ENCODE measurements at places on chromosomes 11 and 22.

- no peak for DNase-seq
Measured at GRCh38 chr22:38881997-38882879, 10.2 kb upstream of the CBX6 start.

DNA sequence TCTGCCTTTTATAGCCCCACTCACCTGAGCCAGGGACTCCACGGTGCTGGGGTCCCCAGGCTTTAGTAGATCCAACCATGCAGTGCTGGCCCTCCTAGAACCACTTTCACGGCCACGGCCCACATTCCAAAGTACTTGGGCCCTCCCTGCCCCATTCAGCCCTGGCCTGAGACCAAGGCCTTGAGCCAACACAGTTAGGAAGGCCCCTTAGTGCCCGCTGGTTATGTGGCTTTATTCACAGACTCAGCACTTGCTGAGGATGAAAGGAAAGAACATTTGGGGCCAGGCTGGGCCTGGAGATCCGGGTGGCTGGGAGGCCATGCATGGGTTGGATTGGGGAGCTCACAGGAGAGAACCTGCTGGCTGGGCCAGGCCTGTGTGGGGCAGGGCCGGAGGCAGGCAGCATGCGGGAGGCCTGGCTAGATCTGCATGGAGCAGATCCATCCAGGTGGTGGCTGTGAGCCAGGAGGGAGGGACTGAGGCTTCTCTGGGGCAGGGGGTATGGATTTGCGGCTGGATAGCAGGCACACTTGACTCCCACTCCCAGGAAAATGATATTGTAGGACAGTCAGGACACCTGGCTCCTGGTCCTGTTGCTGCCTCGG is 12.6 kb downstream of the CHRM1 start:
- no peak for DNase-seq

GRCh38 chr11:26043665-26044064 is 288.3 kb upstream of the ANO3 start:
- DNase-seq: no peak

GRCh38 chr22:45499746-45500145 is 2.9 kb upstream of the FBLN1 start:
- no peak for DNase-seq

DNA sequence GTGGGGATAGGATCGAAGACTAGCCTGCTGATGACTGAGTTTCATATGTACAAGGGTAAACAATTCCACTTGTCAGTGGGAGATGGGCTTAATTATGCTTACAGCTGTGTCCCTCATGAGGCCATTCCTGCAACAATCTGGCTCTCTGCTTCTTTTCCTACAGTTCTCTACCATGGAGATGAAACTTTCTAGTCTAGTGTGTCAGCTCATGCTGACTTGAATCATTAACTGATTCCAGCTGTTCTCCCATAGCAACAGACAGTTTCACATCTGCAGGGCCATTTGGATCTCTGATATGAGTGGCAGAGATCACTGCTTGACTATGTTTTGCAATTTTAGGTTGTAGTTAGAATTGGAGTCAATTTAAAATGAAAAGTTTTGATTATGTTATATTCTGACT is 1251.7 kb upstream of the RAG2 start:
- no peak for DNase-seq

DNA sequence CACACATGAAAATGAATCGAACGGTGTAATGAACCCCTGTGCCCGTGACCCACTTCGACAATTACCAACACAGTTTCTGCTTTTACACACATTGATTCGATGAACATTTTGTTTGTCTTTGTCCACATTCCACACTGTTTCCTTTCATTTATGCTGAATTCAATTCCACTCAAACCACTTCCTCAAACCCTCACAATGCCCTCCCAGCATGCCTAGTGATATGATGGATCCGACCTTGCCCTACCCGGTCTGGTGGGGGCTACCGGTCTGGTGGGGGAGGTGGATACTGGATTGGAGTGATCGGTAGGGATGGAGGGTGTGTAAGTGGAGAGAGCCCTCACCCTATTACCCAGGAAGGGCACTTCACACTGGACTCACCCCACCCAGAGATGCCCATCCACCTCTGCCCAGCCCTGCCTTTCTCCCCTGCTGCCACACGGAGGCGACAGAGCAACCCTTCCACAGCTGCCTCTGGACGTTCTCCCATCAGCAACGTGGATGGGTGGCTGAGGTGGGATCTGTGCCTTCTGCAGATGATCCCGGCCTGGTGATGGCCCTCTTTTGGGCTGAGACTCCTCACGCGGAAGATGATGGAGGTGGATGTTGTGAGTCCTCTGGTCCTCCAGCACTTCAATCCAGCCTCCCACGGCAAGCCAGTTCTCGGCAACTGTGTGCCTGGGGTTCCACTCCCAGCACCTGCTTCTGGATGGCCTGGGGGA is 33.0 kb upstream of the P2RY2 start:
- peak; percentile 66 for DNase-seq

DNA sequence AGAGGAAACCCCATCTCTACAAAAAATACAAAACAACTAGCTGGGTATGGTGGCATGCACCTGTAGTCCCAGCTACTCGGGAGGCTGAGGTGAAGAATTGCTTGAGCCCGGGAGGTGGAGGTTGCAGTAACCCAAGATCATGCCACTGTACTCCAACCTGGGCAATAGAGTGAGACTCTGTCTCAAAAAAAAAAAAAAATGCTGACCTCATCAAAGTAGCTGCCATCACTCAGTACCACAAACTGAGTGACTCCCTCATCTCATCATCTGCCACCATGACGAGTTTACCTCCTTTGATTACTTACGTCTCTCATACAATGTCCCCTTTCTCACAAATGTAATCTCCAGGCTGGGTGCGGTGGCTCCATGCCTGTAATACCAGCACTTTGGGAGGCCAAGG is 117.2 kb upstream of the CLPB start:
- no peak for DNase-seq

GRCh38 chr11:17012179-17012578 is 2.0 kb downstream of the PLEKHA7 start:
- no peak for DNase-seq

DNA sequence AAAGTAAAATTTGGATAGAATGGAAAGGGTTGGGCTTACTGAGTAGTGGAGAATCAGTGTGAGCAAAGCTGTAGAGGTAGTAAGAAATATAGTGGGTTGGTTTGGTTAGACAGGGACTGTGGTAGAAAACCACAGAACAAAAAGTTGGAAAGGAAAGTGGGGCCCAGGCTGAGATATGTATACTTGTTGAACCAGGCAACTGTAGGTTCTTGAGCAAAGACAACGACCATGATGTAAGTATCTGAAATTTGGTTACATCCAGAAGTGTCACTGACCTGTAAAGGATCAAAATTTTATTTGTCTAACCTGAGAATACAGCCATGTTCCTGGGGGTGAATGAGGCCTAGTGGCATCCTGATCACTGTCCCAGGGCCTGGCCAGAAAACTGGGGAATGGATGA is 114.1 kb downstream of the STIM1 start:
- no peak for DNase-seq

DNA sequence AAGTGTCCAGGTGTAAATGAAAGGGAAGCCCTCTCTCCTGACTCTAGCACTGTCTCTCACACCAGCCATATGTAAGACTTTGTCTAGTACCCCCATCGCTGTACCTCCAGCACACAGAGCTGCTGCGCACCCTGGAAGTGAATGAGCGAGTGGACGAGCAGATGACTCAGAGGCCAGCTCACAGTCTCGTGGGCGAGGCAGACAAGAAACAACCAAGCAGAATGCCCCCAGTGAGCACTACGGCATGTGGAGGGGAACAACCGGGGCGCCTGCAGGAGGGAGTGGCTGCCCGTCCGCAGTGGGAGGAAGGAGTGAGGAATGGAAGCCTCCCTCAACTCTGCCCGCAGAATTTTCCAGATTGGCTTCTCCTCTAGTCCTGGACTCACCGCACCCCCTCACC is 46.4 kb downstream of the MCM5 start:
- peak; percentile 87 for DNase-seq

DNA sequence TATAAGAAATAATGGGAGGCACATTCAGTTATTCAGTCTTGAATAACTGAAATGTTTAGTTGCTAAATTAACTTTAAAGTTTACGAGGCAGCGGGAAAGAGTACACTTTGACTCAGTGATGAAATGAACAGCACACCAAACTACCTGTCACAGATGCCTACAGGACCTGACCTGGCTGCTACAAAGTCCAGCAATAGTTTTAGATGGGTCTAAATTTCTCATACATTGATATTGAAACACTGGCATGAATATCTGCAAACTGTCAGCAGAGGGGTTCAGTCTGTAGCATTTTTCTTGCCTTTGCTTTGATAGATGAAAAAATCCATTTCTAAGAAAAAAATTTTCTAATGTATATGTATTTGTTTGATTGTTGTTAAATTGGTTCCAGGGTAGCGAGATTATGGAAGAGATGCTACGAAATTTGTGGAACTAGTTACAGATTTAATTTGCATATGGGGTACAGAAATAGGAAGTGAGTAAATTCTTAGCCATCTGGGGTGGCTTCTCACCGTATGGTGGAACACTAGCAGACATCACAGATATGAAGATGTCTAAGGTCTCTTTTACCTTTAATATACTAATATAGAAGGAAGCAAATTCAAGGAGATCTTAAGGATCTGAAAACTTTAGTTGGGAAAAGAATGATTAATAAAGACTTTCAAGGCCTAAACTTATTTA is 20.8 kb upstream of the GAB2 start:
- no peak for DNase-seq

DNA sequence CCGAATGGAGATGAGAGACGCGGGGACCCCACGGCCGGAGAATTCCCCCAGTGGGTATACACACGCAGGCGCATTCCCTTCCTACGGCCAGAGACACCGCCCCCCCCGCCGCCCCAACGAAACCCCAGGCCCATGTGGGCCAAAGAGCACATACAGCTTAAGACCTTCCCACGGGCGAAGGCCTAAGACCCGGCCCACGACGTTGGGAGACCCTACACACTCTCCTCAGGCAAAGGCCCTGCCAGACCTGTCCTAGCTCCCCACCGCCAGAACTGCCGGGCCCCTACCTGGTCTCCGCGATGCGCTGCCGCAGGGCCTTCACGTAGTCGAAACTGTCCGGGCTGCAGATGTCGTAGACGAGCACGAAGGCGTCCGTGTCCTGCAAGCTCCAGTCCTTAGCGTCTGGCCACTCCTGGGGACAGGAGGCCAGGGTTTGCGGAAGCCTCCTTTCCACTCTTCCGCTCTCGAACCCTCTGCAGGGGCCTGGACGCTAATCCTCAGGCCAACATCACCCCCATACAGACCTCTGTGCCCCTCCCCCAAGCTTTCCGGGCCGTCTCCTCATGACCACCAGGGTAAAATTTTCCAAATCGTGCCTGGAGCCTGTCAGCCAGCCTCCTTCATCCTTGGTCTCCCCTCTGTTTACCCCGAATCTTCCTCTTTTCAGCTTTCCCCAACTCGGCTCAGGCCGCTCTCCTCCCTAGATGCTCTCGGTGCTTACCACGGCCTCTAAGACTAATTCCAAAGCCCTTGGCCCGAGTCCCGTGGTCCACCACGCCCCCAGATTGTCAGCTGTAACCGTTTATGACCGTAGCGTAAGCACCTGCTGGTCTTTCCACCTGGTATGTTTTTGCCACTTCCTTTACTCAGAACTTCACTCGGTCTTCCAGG is 1.7 kb downstream of the RASL10A start:
- no peak for DNase-seq

GRCh38 chr11:78196661-78197091 is 8.0 kb downstream of the USP35 start:
- no peak for DNase-seq

DNA sequence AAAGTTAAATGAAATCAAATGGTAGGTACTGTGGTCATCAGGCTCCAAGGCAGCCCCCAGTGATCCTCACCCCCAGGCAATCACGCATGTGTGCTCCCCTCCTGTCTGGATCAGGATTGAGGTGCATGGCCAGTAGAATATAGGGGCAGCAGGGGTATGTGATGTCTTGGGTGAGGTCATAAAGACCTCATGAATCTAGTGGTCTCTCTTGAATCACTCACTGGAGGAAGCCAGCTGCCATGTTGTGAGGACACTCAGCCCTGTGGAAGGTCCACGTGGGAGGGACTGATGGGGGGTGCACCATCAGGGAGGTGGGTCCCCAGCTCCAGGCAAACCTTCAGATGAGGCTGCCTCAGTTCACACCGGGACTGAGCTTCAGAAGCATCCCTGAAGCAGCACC is 6.8 kb upstream of the IL17REL start:
- no peak for DNase-seq

GRCh38 chr11:132087148-132087547 is 716.7 kb downstream of the NTM start:
- DNase-seq: no peak

- peak; percentile 76 for DNase-seq
Measured at GRCh38 chr22:37121887-37122591, 12.5 kb upstream of the TMPRSS6 start.

DNA sequence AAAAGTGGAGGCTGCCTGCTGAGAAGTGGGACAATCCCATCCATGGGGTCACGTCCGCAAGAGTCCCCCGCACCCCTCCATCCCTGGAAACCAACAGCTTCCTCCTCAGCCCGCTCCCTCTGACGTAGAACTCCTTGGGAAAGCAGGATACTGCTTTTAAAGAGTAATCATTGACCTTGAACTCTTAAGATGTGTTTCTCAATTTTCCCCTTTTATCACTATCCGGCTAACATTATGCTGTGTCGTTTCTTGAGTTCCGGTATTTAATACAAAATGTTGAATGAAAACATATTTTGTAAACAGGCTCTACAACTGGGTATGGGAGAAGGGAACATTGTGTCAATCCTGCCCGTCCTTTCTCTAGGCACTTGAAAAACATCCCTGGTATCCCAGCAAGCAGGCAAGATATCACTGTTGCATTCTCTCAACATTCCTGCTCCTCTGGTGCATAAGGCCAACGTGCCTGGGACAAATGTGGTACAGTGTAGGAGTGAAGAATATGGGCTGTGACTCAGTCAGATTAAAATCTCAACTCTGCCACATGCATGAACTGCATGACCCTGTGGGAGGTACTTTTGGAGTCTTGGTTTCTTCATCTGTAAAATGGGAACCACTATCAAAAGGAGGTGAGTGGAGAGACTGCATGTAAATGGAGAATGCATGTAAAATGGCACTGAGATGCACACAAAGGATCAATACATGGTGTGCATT is 52.8 kb downstream of the WT1 start:
- DNase-seq: no peak

- no peak for DNase-seq
Measured at GRCh38 chr22:46287873-46288751, 8.6 kb upstream of the GTSE1 start.

GRCh38 chr11:80719292-80719646 is 1278.4 kb upstream of the TENM4 start:
- DNase-seq: no peak

GRCh38 chr11:105732611-105733010 is 122.7 kb downstream of the GRIA4 start:
- no peak for DNase-seq

GRCh38 chr11:65891219-65892136 is 1.0 kb downstream of the CCDC85B start:
- peak; percentile 63 for DNase-seq

DNA sequence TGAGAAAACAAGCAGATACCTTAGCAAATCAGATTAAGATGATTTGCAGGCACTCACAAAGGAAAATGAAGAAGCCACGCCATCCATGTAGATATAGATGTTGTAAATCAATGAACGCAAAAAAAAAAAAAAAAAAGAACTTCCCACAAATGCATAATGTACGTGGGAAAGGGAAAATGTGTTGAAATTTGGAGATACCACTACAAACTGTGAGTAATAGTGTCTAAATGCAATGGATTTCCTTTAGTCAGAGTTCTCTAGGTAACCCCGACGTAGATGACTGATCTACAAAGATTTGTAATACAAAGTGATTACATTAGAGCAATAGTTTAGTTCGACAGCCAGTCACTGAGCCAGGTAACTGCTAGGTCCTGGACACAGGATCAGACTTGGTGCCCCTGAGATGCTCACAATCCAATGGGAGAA is 783 bp upstream of the ANKRD54 start:
- no peak for DNase-seq

All from ACHN (cell line).